IMR-90 (cell line): ENCODE measurements at places on chromosomes 13 and 19. TPM values are rescaled to one million over a fixed set of nuclear protein-coding genes. Genes with fewer than 3 reads are reported as not detected.

GRCh38 chr13:50518131-50518530 is 325.4 kb downstream of the DLEU7 start:
- DNase-seq: peak; percentile 26

DNA sequence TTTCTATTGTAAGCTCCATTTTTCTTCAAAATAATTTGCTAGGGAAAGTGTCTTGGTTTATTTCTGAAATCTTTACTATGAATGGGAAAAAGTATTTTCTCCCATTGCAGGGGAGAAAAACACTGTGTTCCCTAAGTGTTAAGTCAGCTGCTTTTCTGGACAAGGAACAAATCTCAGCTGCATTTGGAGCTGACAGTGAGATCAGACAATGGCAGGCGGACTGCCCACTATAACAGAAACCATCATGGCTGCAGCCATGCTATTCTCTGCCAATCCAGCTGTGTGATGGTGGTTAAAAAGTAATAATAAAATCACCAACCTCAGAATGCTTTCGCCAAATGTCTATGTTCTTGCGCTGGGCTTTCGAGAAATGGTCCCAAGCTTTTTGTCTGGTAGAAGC is 302.7 kb downstream of the DNAJC15 start:
- DNase-seq: no peak

DNA sequence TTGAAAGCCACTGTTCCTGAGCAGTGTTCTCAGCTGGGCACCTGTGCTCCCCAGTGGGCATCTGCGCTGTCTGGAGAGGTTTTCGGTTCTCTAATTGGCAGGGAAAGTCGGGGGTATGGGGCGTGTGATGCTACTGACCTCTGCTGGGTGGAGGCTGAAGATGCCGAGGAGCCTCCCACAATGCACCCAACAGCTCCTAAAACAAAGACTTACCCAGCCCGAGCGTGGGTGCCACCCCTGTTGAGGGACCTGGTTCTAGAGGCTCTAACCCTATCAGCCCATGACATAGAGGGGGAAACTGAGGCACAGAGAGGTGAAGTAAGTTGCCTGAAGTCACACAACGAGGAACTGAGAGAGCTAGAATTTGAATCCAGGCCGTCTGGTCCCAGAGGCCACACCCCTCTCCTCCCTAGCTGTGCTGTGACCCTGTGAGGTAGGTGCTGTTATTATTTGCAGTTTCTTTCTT is 2.3 kb downstream of the SPACA4 start:
- DNase-seq: no peak

- DNase-seq: no peak
Measured at GRCh38 chr19:42155796-42156195, 23.6 kb upstream of the POU2F2 start.

- peak; percentile 34 for DNase-seq
Measured at GRCh38 chr13:37613236-37613635, 14.7 kb upstream of the POSTN start.

- no peak for DNase-seq
Measured at GRCh38 chr13:96762876-96763275, 231.4 kb downstream of the OXGR1 start.

The ZNF823 gene
- 9.2 and 9.3 TPM in 2 replicates for total RNA-seq

DNA sequence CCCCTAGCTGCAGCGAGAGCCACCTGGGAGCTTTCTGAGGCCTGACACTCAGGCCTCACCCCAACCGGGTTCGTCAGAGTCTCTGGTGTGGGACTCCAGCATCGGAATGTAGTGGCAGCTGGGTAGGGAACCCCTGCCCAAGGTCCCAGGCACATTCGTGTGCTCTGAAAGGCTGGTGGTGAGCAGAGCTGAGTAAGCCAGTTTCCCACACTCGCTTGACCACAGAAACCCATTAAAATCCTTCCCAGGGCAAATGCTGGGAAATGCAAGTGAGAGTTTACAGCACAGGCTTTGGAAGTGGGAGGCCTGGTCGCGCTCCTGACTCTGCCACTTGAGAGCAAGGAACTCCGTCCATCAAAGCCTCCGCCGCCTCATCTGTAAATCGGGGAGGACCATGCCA is 4.2 kb downstream of the TRAPPC6A start:
- peak; percentile 79 for DNase-seq
